ENCODE measurements at places on chromosomes 2 and 18. TPM values are rescaled to one million over a fixed set of nuclear protein-coding genes. Genes with fewer than 3 reads are reported as not detected.

UGT1A5 gene
- not detected for total RNA-seq

KRCC1 gene
- 11.5 TPM for total RNA-seq

SDC1 gene
- total RNA-seq, result 2.1 TPM

DSG1 gene
- not detected for total RNA-seq

FOXD4L1 gene
- total RNA-seq, result not detected

OSR1 gene
- total RNA-seq, result 10.4 TPM

INSIG2 gene
- total RNA-seq, result 13.0 TPM
